ENCODE measurements at places on chromosomes 2 and 18. TPM values are rescaled to one million over a fixed set of nuclear protein-coding genes. Genes with fewer than 3 reads are reported as not detected.
A peak's percentile ranks its signal among the peaks of the same experiment; 100 is the strongest.

- DNase-seq = peak; percentile 59
Observed at GRCh38 chr2:26043862-26044696, 10.2 kb downstream of the RAB10 start.

GRCh38 chr18:50312296-50313030 is 25.0 kb upstream of the CXXC1 start:
- DNase-seq = no peak

GRCh38 chr2:229740279-229740678 is 25.9 kb upstream of the DNER start:
- no peak for DNase-seq

DNA sequence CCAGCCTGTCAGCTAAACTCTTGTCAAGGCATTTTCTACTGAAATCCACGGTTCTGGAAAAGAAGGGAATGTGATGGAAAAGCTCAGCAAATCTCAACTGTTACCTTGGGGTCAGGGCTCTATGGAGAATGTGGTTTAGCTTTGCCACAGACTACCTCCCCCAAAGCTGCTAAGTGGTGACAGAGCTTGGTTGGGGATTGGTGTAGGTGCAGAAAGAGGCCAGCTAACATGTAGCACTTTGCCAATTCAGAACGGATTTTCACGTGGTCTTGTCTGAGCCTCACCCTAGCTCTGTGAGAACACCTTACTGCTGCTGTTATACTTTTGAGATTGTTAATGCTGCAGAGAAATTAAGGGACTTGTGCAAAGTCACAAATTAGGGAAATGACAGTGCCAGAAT is 331.1 kb downstream of the RND3 start:
- no peak for DNase-seq

Gene OR6B2
- not detected for total RNA-seq

Gene OTOS
- not detected for total RNA-seq

Gene C1QL2
- total RNA-seq = not detected

Measured in mammary epithelial cell (primary cell).